ENCODE measurements at places on chromosomes 5 and 9.

DNA sequence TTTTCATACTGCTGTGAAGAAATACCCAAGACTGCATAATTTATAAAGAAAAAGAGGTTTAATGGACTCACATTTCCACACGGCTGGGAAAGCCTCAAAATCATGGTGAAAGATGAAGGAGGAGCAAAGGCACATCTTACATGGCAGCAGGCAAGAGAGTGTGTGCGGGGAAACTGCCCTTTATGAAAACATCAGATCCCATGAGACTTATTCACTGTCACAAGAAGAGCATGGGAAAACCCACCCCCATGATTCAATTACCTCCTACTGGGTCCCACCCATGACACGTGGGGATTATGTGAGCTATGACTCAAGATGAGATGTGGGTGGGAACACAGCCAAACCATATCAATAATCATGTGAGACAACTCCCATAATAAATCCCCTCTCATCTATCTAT lies 8.7 kb downstream of the TTC39B start:
- no peak for DNase-seq

DNA sequence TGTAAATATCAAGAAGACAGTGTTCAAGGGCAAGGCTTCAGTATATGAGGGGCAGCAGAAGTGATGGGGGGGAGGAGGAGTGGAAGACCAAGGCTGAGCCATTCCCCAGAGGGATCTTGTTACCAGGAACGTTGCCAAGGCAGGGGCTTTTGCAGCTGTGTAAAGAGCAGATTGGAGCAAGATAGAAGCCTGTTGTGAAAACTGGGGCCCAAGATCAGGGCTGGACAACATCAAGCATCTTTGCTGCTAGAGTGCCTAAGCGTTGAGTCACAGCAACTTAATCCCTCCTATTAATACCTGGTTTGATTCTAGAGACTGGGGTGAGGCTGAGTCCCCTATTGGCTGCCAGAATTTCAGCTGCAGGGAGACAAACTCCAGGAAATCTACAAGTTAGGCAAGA lies 18.4 kb upstream of the ERCC6L2 start:
- DNase-seq: peak; percentile 8

DNA sequence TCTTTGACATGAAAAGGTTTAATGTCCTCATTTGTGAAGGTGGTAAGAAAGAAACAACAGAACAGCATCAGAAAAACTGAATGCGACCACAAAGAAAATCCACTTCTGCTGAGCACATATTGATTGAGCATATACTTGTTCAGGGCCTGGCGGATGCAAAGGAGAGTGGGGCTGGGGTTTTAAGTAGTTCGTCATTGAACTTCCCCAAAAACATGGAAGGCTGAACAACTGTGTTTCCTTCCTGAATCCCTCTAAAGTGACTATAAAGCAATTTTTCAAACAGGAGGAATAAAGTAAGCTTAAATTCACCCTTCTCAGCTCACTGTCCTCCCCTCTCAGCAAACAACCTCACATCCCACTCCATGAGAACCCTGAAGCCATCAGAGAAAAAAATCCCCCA lies 262.9 kb downstream of the AGTPBP1 start:
- DNase-seq: no peak

GRCh38 chr5:95649842-95650620 lies 3.5 kb downstream of the RFESD start:
- DNase-seq: no peak

GRCh38 chr5:83942155-83942554 lies 221.5 kb upstream of the HAPLN1 start:
- no peak for DNase-seq

DNA sequence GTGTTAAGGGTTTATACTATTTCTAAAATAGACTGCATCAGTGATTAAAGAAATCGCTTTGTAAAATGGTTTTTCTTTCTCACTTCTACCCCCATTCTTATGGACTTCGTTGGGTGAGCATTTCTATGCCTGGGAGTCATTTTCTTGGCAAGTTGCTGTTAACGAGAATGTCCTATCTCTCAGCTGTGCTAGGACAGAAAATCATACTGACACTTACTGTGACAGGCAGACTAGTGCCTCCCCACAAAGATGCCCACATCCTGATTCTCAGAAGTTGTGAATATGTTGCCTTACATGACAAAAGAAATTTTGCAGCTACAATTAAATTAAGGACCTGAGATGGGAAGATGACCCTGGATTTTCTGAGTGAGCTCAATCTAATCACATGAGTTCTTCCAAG lies 65.1 kb upstream of the NMUR2 start:
- DNase-seq: no peak

GRCh38 chr5:167564275-167564674 lies 727.2 kb upstream of the WWC1 start:
- DNase-seq: no peak

- no peak for DNase-seq
Measured at GRCh38 chr5:181243564-181244343, at the start of gene RACK1. TSS of gene RACK1 (minus strand) at chr5:181243906. CDS start at chr5:181243800, 106 bp downstream.

DNA sequence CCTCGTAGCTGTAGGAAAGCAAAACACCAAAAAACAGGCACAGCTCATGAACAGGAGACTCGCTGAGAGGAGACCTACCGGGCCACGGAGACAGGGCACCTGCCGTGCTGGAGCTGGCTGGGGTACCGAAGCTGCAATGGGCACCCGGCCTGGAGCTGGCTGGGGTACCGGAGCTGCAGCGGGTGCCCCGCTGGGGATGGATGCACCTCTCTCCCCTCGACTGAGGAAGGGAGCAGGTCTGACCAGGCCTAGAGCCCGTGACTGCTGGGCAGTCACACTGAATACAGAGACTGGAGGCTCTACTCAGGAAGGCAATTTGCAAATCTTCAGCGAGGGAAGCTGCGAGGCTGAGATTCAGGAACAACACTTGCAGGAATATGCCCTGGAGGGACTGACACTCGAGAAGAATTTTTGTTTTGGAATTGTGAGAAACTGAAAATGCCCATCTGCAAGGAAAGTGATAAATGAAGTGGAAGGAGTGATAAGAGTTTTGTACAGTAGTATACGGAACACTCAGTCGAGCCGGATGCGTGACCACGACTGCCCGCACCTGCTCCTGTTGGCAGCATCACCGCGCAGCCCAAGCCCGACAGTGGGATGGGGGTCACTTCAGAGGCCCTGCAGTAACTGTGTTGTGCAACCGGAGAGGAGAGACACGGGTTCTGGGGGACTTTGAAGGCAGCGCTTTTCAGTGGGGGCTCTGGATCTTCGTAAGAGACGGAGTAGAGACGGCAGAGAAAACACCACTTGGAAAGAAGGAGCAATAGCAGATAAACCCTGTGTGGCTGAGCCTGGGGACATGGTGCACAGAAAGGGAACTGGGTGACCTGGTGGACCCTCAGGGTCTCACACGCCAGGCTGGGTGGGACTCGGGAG lies 27.9 kb upstream of the LPCAT1 start:
- no peak for DNase-seq

- no peak for DNase-seq
Measured at GRCh38 chr9:130447193-130447816, 2.5 kb downstream of the ASS1 start.
